ENCODE measurements at places on chromosomes 16 and 17.

DNA sequence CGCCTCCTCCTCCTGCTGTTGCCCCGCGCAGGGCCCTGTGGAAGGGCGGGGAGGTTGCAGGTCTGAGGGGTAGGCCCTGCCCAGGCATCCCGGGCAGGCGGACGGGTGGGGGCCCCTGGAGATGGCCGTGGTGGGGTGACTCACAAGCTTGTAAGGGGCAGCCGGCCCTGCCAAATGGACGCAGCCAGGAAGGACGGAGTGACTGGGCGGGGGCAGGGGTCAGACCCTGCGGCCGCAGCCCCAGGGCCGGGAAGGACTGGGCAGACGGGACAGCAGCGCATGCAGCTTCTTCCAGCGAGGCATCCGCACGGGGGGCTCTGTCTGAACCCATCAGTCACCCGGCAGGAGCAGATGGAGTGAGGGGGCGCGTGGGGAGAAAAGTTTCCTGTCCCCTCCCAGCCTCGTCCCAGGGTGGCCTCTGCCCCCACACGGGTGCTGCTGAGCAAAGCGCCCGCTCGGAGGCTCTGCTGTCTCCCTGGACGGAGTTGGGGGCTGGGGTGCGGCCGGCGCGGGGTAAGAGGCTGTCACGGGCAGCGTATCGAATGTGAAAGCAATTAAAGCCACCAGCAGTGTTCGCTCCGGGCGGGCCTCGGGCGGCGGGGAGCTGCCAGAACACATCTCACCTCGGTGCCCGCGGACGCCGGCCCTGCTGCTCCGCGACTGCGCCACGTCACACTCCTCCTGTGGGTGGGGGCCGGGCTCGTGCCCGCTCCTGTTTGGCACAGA is 5.4 kb upstream of the PRR35 start:
- no peak for DNase-seq

DNA sequence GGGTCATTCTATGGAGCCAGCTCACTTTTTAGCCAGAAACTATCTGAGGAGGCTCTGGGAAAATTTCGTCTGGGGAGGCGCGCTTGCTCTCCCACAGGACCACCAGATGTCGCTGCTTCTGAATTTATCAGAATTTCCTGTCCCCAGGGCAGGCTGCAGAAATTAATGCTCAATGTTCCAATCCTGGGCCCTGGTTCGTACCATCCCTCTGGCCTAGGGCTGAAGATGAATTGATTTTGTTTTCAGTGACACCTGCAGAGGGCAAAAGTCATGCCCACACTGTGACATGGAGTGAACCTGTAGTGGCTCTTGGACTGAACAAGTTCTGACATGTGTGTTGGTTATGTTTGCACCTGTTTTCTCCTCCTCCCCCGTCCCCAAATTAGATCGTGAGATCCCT is 482.6 kb downstream of the NPIPA7 start:
- peak; percentile 46 for DNase-seq

- peak; percentile 21 for DNase-seq
Observed at GRCh38 chr16:21957714-21958346, 4.7 kb downstream of the UQCRC2 start.

DNA sequence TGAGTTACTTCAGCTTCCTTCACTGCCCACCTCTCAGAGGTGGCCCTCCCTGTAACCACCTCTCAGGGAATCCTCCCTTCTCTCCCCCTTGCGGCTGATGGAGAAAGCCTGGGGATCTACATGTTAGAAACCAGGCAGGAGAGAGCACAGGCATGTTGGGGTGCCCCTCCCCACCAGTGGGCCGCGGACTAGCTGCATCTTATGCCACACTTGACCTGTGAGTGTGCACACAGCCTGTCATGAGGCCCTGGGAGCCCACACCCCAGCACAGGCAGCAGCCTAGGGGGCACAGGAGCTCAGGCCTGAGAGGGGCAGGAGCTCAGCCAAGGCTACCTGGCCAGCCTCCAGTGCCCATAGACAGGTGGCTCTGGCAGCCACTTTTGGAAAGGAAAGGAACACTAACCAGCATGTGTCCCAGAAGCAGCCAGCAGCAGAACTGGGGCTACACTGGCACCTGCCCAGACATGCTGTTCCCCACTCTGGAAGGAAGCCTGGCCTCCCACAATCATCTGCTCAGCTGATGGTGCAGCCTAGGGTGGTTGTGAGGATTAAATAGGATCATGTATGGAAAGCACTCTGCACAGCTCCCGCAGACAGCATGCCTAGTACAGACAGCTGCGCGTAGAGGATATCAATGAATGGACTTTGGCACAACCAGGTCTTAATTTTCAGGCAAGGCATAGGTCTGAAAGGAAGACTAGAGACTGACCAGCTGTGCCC is 60.5 kb downstream of the TMEM132E start:
- DNase-seq, result no peak

- no peak for DNase-seq
Observed at GRCh38 chr16:86347090-86347489, 163.2 kb upstream of the FOXF1 start.

DNA sequence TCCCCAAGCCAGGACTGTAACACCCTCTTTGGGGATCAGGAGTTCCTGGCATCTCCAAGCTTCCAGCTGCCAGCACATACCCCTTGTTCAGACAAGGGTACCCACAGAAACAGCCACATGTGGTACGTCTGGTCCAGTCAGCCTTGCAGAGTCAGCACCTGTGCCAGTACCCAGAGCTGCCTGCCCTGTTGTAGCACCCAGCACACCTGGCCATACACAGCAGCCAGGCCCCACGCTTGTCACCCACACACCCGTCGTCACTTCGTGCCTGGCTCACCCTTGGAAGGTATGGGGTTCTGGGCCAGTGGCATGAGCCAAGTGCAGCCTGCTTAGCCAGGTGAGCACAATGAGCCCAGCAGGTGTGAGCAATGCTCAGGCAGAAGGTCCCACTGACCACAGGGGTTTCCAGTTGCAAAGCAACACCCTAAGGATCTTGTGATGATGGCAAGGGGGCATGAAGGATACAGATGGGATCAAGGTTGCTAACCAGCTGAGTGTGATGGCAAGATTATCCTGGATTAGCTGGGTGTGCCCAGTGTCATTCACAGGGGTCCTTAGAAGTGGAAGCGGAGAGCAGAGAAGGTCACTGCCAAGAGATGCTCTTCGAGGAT is 202.3 kb downstream of the CPPED1 start:
- DNase-seq, result no peak

- DNase-seq, result peak; percentile 13
Observed at GRCh38 chr16:2155977-2156848, 631 bp downstream of the TRAF7 start.

GRCh38 chr17:5499476-5500231 is 13.3 kb downstream of the MIS12 start:
- DNase-seq, result no peak

- peak; percentile 98 for DNase-seq
Observed at GRCh38 chr17:75666959-75667790, at the start of the genes RECQL5 and SAP30BP. RECQL5 (minus strand) TSS chr17:75667154; CDS start chr17:75666557, 597 bp downstream. SAP30BP (plus strand) TSS chr17:75667338; CDS start chr17:75667373, 35 bp downstream.

GRCh38 chr16:11047057-11047456 is 102.7 kb downstream of the CLEC16A start:
- no peak for DNase-seq

GRCh38 chr16:56013962-56014552 is 138.9 kb upstream of the CES5A start:
- DNase-seq, result peak; percentile 30

DNA sequence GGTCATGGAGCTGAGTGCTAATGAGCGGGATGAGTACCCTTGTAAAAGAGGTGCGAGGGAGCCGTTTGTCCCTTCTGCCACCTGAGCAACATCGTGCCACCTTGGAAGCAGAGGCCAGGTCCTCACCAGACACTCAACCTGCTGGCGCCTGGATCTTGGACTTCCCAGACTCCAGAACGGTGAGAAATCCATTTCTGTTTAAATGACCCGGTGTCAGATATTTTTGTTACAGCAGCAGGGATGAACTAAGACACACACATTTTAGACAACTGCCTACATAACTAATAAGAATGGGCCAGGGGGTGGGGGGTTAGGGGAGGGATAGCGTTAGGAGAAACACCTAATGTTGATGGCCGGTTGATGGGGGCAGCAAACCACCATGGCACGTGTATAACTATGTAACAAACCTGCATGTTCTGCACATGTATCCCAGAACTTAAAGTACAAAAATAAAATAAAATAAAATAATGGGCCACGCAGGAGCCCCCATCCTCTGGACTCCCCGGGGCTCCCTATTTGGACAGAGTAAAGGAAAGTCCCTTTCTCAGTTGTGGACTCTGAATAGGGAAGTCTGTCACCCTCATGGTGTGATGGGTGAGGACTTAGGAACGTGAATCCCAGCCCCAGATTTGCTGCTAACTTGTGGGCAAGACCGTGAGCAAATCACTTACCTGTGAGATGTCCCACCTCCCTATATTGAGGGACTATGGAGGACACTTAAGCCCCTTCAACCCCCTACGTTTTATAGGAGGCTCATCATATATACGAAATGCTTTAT is 60.6 kb upstream of the DNAH17 start:
- DNase-seq, result no peak

- no peak for DNase-seq
Observed at GRCh38 chr17:64938925-64939474, 19.7 kb upstream of the LRRC37A3 start.

- DNase-seq, result no peak
Observed at GRCh38 chr16:4944333-4945281, 7.7 kb upstream of the PPL start.

GRCh38 chr17:62098623-62099231 is 33.6 kb upstream of the MED13 start:
- no peak for DNase-seq

- peak; percentile 74 for DNase-seq
Observed at GRCh38 chr16:89192956-89193575, 7.3 kb downstream of the SLC22A31 start.

DNA sequence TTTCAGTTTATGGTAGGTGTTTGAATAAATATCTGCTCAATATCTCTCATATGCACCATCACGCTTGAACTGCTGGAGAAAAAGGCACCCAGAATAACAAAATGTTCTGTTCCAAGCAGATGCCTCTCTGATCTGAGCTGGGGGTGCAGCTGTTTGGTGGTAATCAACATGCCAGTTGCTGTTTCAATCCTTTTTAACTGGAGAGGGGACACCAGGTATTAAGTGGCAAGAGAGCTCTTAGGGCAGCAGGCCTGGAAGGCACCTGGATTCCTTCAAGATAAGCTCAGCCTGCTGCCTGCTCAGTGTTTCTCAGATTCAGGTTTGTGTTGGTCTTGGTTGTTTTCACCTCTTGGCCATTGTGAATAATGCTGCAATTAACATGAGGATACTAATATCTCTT is 27.2 kb upstream of the VAT1L start:
- no peak for DNase-seq

DNA sequence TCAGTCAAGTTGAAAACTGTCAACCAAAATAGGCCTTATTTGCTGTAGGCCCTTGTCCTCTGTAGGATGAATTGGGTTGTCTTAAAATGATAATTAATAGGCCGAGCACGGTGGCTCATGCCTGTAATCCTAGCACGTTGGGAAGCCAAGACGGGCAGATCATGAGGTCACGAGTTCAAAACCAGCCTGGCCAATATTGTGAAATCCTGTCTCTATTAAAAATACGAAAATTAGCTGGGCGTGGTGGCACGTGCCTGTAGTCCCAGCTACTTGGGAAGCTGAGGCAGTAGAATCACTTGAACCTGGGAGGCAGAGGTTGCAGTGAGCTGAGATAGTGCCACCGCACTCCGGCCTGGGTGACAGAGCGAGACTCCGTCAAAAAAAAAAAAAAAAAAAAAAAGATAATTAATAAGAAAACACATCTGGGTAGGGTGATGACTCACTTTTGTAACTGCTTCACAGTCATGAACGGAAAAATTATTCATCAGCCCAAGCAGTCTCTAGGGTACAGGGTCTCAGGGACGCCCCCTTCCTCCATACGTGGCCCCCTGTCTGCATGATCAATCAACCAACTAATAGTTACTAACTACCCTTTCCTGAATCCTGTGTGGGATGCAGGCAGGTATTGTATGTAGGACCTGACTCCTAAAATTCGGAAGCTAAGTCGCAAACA is 137.0 kb upstream of the RCVRN start:
- no peak for DNase-seq

DNA sequence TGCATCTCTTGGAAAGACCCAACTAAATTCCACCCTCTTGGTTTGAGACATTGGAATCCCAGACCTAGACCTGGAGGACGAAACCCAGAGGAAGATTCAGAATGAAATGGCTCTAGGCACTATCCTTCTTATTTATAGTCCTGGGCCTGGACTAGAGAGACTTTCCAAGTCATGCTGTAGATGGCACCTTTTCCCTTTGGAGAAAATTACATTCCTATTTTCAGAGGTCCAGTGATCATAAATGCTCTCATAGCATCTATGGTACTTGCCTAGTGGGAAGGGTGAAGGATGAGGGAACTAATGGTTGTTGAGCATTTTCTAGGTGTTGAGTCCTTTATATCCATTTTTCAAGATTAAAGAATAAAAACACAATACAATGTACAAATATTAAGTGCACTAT is 37.1 kb downstream of the SPACA3 start:
- no peak for DNase-seq

DNA sequence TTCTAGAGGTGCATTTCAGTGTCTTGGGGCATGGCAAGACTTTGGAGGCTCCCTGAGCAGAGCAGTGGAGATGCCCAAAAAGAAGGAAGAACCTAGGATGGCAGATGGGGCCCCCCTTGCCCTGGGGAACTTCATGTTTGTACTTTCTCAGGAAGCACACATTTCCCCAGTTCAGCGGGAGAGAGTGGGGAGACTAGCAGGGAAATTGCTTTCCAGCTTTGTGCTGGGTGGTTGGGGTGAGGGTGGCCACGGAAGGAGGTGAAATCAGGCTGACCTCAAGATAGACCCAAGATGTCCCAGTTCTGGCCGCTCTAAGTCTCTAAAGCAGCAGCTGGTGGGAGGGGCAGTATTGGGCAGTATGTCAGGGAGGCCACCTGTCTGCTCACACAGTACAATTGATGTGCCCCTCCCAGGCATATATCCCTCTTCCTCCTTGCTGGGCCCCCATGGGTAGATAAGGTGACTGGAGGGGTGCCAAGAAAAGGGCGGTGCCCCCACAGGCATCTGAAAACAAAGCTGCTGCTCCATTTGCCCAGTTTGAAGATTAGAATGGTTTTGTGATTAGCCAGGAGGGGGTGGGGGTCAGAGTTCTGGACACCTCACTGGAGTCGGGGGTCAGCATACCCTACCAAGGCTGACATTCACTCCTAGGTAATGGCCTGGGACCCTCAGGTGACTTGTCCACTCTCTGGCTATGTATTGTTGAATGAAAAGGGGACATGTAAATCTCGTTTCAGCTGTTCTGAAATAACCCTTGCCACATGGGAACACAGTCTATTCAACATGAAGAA is 17.1 kb upstream of the NAGLU start:
- no peak for DNase-seq

GRCh38 chr17:77618173-77618572 is 340.3 kb upstream of the TNRC6C start:
- DNase-seq, result no peak

- no peak for DNase-seq
Observed at GRCh38 chr16:15526097-15526496, 91.7 kb downstream of the BMERB1 start.

DNA sequence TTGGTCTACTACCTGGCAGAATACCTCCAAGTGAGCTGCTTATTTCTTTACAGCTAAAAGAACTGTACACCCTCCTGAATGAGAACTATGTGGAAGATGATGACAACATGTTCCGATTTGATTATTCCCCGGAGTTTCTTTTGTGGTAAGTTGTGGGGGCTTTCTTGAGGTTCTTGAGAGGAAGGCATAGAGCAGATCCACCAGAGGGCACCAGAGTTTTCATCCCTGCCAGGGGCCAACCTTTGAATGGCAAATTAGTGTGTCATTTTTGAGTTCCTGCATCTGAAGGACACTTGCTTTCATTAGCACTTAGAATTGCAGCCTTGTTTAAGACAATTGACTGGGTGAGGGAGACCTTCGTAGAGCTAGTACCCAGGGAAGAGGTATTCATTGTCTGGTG is 35.0 kb downstream of the NMT1 start:
- DNase-seq, result no peak

GRCh38 chr17:30503558-30503957 is 26.4 kb downstream of the GOSR1 start:
- DNase-seq, result no peak

GRCh38 chr16:2663553-2664546 is 18.5 kb upstream of the KCTD5 start:
- peak; percentile 74 for DNase-seq

All from activated CD4-positive, alpha-beta T cell treated with anti-CD3 and anti-CD28 coated beads, Interleukin-2, amount 50 U/mL, for 16 hours (primary cell).